ENCODE measurements at places on chromosomes 11 and 22.

GRCh38 chr11:130146796-130147195 lies 12.8 kb upstream of the ST14 start:
- peak; percentile 98 for DNase-seq

DNA sequence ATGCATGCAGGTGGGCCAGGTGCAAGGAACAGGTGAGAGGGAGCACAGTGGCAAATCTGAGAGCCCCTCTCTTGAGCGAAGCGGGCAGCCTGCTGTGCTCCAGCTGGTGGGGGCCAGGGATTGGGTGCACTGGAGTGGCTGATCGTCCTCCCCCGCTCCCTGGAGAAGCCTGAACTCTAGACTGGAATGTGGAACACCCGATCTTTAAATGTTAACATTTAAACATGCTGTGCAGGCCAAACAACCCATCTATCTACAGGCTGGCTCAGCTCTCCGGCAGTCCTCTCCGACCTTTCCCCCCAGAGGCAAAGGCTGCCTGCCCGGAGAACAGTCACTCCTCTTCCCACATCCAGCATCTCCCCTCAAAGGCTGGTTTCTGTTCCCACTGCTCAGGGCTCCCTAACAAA lies 5.1 kb downstream of the MRGPRF start:
- DNase-seq, result no peak

DNA sequence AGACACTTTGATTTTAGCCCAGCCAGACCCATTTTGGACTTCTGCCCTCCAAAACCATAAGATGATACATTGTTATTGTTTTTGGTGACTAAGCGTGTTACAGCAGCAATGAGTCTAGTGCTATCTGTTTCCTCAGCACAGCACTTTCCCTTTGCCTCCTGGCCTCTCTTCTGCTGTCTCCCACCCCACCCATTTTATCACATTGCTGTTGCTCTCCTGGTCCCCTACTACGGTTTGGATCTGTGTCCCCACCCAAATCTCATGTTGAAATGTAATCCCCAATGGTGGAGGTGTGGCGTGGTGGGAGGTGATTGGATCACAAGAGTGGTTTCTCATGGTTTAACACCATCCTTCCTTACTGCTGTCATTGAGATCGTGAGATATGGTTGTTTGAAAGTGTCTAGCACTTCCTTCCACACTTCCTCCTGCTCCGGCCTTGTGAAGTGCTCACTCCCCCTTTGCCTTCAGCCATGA lies 59.8 kb upstream of the CD82 start:
- no peak for DNase-seq

DNA sequence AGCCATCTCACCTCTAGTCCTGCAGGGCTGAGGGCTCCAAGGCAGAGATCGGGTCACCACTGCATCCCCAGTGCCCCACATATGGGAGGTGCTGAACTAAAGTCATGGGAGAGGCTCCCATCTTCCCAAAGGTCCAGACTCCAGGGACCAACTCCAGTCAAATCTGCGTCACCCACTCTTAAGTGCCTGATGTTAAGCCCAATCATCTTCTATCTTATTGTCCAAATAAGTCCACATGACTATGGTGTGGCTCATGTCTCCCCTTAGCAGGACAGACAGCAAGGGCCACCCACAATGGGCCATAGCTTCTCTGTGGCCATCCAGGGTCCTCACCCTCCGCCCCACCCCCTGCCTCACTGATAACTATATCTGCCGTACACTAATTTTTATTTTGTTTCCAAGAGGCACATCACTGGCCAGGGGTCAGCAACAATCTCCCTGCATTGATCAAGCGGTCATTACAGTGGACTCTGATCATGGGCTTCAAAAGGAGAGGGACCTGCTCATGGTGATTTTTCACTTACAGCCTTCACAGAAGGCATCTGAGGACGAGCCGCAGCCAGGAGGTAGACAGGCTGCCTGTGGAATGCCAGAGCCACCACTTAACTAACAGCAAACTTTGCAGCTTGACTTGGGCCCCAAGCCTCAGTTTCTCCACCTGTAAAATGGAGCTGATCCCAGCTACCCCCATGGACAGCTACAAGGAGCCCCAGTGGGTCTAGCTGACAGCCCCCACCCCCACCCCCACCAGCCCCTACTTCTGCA lies 23.3 kb downstream of the MYH9 start:
- no peak for DNase-seq

DNA sequence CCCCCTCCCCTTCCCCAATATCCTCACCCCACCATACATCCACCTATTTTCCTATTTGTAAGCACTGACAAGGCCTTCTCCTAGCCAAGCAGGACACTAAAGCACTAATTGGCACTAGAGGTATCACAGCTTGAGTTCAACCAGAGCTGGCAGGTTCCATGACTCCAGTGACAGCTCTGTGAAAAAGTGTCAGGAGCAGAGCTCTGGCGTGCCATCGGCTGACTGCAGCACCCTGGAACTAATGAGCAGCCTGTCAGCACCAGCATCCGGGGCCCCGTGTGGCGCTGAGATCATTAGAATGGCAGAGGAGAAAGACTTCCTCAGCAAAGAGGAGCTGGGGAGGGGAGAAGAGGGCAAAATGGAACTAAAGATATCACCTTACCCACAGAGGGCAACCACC lies 847.4 kb downstream of the NTM start:
- no peak for DNase-seq

DNA sequence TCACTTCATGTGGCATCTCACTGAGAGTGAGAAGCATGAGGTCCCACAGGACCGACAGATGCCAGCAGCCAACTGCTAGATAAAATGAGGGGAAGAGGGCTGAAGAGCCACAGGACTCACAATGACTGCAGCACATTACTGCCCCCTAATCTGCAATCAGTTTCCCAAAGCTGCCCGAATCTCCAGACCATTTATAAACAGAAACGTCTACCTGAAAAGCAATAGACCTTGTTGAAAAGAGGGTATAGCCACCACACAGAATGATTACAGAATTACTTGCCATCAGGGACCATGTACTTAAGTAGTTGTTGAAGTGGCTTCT lies 12.4 kb upstream of the TEF start:
- no peak for DNase-seq

DNA sequence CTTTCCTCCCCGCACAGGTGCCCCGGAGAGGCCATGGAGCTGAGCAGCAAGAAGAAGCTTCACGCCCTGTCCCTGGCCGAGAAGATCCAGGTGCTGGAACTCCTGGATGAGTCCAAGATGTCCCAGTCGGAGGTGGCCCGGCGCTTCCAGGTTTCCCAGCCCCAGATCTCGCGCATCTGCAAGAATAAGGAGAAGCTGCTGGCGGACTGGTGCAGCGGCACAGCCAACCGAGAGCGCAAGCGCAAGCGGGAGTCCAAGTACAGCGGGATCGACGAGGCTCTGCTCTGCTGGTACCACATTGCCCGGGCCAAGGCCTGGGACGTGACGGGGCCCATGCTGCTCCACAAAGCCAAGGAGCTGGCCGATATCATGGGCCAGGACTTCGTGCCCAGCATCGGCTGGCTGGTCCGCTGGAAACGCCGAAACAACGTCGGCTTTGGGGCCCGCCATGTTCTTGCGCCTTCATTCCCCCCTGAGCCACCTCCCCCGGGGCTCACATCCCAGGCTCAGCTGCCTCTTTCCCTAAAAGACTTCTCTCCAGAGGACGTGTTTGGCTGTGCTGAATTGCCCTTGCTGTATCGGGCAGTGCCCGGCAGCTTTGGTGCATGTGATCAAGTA lies 1.3 kb downstream of the TIGD3 start:
- DNase-seq, result no peak

DNA sequence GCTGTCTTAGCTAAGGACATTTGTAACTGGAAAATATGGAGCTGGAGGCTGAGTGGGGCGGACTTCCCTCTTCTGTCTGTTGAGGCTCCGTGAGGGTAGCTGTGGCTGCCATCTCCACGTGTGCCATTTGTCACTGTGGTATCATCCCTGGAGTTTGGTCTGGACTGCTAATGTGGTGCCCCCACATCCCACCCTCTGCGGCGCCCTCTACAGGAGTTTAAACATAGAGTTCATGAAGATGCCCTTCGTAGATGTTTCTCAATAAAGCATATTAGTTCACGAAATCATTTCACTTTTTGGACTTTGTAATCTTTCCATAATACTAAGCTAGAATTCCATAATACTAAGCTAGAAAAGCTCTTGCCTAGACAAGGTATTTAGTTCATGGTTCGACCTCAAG lies 52.4 kb downstream of the TECTA start:
- no peak for DNase-seq

GRCh38 chr11:26904132-26904531 lies 89.8 kb upstream of the FIBIN start:
- no peak for DNase-seq

- DNase-seq, result no peak
Measured at GRCh38 chr11:126919147-126919823, 81.3 kb downstream of the KIRREL3 start.

DNA sequence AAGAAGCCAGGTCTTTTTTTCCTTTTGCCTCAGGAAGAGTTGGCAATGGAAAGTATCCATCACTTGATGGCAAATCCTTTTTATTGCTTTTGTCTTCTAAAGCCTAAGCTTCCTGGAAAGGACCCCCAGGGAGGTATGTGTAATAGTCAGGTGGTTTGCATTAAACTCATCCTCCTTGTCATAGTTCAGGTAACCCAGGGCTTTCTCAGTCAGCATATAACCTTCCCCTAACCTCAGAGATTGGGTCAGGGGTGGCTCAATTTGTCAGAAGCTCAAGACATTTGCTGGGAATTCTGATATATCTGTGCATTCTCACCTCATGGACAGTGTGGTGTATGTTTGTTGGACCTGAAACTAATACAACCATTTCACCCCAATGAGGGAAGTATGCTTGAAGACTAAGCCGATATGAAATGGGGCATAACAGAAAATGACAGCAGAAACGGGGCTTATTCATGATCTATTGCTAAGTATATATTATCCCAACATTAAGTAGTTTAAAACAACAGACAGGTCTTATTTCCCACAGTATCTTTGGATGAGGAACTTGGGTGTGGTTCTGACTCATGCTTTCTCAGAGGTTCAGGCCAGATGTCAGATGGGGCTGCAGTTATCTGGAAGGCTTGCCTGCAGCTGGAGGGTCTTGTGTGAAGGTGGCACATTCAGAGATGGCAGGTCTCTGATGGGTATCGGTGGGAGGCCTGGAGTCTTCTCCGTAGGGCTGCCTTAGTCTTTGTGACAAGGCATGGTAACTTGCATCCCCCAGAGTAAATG lies 135.8 kb upstream of the SPON1 start:
- no peak for DNase-seq

DNA sequence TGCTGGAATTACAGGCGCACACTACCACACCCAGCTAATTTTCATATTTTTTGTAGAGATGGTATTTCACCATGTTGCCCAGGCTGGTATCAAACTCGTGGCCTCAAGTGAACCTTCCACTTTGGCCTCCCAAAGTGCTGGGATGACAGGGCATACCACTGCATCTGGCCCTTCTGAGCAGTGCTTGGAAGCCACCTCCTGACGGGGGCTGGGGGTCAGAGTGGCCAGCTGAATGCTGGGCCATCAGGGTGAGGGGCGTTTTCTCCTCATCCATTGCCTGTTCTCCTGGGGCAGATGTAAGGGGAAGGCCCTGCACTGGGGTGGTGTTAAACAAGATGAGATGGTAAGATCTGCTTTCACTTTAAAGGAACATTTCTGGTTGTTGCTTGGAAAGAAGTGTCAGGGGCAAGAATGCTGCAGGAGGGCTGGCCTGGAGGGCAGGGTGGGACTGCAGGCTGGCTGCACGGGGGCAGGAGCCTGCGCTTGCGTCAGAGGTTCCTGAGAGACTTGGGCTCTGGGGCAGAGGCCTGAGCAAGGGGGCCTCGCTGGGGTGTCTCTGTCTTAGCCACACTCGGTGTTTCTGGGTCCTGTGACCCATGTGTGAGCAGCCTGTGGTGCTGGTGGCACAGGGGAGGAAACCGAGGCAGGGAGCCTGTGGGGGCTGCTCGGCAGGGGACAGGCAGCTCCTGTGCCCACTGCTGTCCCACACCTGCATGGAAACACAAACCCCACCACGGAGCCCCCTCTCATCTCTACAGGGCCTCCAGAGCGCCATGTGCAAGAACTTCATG lies 17.2 kb downstream of the DGCR6L start:
- DNase-seq, result no peak

GRCh38 chr11:57111619-57112018 lies 70.1 kb upstream of the LRRC55 start:
- no peak for DNase-seq

DNA sequence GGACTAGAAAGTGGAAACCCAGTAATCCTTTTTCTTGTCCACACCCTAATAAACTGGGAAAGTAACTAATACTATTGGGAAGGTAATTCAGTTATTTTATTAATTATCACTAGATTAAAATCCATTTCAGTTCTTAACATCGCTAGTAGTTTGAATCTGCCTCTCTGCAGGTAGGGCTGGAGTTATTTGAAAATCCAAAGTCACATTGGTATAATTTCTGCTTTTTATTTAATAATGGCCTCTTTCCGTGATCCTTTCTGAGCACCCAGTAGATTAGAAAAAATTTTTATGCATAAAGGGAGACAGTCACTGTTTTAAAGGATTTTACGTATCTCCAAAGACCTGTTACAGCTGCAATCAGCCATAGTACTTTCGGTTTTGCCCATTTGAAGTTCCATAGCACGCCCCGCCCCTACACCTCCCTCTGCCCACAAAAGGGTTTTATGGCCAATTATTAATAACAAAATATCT lies 605 bp upstream of the COPB1 start:
- DNase-seq, result peak; percentile 57

GRCh38 chr11:29527391-29527936 lies 489.4 kb downstream of the KCNA4 start:
- peak; percentile 97 for DNase-seq

DNA sequence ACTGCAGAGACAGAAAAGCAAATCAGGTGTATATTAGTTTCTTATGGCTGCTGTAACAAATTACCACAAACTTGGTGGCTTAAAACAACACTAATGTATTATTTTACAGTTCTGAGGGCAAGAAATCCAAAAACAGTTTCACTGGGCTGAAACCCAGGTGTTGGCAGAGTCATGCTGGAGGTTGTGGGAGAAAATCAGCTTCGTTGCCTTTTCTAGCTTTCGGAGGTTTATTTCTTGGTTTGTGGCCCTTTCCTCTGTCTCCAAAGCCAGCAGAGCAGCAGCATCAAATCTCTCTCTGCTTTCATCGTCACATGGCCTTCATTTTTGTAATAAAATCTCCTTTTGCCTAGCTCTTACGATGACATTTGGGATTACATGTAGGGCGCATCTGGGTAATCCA lies 33.0 kb upstream of the OR6M1 start:
- DNase-seq, result no peak

Measured in AML-193 (cell line).